ENCODE measurements at places on chromosomes 13 and 19.

- no peak for DNase-seq
Measured at GRCh38 chr19:46065486-46066071, 24.8 kb upstream of the IGFL4 start.

GRCh38 chr19:48844472-48844871 lies 8.2 kb upstream of the HSD17B14 start:
- DNase-seq = no peak

DNA sequence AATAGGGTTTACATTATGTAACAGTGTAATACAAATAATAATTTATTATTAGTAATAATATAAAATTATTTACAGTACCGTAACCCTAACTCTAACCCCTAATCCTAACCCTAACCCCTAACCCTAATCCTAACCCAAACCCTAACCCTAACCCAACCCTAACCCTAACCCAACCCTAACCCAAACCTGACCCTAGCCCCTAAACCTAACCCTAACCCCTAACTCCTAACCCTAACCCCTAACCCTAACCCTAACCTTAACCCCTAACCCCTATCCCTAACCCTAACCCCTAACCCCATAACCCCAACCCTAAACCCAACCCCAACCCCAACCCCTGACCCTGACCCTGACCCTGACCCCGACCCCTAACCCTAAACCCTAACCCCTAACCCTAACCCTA lies 45.7 kb downstream of the PLPP2 start:
- DNase-seq = no peak

DNA sequence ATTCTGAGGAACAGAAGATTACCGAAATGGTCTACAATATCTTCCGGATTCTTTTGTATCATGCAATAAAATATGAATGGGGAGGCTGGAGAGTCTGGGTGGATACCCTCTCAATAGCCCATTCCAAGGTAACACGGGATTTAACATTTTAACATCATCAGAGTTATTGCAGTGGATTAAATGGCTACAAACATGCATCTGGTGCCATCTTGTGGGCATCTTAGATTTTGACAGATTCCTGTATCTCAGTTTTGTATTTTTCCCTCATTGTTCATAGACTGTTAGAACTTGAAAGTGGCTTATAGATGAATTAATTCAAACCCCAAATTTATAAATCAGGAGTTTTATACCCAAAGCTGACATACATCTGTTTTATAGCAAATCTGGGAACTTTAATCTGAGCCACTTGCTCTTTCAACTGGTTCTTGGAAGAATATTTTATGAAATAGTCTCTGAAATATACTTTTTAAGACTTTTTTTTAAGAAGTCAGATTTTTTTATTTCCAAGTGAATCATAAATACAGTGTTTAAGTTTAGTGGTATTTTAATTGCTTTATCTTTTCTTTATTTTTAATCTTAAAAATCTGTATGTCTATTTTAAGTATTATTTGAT lies 215.2 kb downstream of the NBEA start:
- DNase-seq = no peak

- DNase-seq = no peak
Measured at GRCh38 chr19:49333418-49333805, 1.8 kb upstream of the CD37 start.

- no peak for DNase-seq
Measured at GRCh38 chr19:30245401-30246039, 126.7 kb upstream of the ZNF536 start.

DNA sequence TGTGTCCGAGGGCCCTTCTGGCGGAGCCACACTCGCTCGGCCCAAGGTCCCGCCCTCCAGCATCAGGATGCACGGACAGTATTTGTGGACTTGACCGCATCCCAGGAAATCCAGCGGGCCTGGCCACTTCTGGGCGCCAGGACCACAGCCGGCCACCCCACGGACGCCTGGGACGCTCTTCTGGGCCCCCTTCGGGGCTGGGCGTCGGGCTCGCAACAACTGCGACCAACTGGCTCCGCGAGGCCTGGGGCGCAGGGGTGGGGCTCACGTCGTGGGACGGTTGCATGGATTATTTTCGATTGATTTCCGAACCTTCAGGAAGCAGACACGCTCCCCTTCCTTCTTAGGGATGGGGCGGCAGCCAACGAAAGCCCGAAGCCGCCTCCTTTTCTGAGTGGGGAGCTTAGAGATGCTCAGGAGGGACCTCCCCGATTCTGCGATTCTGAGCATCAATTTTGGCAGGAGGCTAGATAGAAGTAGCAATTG lies 521 bp upstream of the NUP58 start:
- DNase-seq = peak; percentile 2

DNA sequence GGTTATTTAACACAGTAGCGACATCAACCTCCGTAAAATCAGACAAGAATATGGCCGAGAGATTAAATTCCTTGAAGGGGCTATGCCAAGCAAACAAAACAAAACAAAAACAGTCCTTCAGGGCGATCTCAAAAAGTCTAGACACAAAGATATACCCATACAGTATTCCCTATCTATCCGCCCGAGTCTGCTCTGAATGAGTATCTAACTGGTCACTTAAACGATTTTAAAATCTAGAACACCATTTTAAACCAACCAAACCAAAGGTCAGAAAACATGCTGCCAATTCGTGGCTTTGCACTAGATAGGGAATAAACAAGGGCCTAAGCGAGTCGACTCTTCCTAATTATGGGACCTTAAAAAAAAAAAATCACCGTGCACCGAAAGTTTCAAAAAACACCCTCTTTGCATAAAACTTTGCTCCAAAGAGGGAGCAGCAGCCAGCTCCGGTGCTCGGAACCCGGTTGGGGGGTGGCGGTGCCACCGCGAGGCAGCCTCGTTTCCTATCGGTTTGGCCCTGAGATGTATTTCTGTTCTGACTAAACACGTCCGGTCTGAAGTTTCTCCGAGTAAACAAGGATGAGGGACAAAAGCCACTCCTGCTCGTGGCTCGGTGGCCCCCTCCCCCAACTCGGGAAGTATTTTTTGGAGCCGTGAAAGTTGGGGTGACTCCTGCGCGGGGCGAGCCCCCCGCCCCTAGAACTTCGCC lies 1.8 kb downstream of the HMGB1 start:
- peak; percentile 19 for DNase-seq

DNA sequence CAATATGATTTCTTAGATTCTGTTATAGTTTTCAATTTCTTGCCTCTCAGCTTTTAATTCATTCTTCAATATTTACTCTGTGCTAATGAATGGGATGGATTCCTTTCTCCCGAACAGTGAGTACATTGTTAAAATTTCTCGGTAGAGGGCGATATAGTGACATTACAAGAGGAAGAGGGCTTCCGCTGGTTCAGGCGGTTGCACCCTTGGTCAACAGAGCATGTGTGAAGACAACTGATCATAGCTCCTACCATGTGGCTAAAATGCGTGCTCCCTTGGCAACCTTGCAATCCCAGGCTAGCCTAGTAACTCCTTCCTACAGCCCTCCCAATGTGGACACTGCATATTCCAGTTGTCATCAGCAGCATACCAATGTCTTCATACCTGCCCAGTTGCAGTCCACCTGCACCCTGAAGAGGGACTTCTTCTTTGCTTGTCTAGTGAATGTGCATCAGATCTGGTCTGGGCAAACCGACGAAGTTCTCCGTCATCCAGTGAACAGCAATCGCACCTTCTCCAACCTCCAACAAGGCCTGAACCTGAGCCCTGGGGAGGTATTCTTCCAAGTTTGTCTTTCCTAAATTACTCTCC lies 653.0 kb upstream of the GPC6 start:
- DNase-seq = no peak

- no peak for DNase-seq
Measured at GRCh38 chr13:100753376-100753775, 78.8 kb upstream of the TMTC4 start.

GRCh38 chr19:45442778-45443461 lies 19.2 kb upstream of the ERCC1 start:
- DNase-seq = peak; percentile 21

DNA sequence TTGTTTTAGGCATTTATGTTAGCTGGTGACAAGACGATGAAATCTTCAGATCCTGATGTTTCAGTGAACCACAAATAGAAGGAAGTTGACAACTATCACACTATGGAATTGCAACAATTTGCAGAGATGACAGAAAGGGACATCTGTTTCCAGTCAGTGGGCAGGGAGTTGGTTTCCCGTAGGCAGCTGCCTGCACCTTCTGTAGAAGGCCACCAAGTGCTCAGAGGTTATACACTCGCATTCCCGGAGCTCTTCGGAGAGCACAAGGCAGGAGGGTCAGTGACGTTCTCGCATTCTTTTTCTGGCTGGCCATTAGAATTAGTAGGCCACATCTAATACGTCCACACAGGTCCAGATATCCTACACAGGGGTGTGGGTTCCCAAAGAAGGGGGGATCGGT lies 129.4 kb downstream of the SHISA2 start:
- DNase-seq = no peak

- no peak for DNase-seq
Measured at GRCh38 chr19:7883796-7884570, 4.3 kb upstream of the LRRC8E start.

- no peak for DNase-seq
Measured at GRCh38 chr13:109698779-109699178, 87.6 kb downstream of the IRS2 start.

GRCh38 chr13:107753748-107754147 lies 461.6 kb downstream of the LIG4 start:
- no peak for DNase-seq

DNA sequence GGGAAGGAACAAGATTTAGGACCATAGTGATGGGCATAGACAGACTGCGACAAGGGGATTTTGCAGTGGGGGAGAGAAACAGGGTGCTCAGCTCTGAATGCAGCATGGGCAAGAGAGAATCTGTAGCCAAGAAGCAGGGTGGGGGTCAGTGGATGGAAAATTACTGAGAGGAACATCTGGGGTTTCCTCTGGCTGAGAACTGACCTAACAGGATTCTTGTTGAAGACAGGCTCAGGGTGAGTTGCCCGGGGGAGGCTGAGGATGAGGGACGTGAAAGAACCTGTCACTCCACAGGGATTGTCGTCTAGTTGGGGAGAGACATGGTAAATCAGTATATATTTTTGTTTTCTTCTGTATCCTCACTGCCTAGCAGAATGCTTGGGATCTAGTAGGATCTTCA lies 118.7 kb upstream of the PEG3 start:
- no peak for DNase-seq

DNA sequence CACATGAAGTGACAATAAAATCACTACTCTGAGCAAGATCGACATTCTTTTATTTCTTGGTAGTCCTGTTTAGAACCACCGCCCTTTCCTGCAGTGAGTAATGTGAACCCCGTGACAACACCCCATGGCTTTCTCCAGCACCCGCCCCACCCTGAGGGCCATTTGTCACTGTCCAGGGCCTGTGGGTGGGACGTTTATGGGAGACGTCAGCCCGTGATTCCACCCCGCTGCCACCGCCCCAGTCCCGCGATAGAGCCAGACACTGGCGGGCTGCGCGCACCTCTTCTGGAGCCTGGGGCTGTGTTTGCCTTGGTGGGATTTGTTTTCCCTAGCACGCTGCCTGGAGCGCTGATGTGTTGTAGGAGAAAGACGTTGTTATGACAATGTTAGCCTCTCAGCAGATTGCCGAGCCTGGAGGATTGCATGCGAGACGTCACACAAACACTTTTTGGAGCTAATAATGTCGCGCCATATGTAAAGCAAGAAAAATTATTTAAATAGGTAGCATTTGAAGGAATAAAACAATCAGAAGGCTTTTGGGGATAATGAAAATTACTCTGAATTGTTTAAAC lies 263.7 kb downstream of the TEX29 start:
- DNase-seq = no peak

GRCh38 chr13:113589251-113589960 lies 4.9 kb downstream of the TFDP1 start:
- no peak for DNase-seq

GRCh38 chr19:6014551-6015135 lies 36.7 kb upstream of the RANBP3 start:
- DNase-seq = no peak

- DNase-seq = no peak
Measured at GRCh38 chr19:48724796-48725753, 5.5 kb upstream of the MAMSTR start.

GRCh38 chr13:60018536-60018935 lies 145.2 kb downstream of the DIAPH3 start:
- no peak for DNase-seq

- DNase-seq = no peak
Measured at GRCh38 chr13:96816874-96817273, 177.4 kb downstream of the OXGR1 start.

DNA sequence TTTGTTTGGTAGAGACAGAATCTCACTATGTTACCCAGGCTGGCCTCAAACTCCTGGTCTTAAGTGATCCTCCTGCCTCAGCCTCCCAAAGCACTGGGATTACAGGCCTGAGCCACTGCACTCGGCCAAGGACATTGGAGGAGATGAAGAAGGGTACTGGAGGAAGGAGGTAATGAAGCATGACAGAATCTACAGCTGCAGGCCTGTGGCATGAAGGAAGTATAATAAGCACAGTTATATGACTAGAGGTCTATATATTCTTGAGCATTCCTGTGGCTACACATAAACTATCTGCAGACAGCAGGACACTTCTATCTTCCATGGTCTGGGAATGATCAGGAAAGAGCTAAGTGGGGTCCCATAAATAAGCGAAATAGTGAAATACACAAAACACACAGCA lies 18.2 kb downstream of the ZNF565 start:
- no peak for DNase-seq

Measured in activated CD8-positive, alpha-beta memory T cell treated with anti-CD3 and anti-CD28 coated beads for 1 hour (primary cell).